Activated CD8-positive, alpha-beta T cell treated with anti-CD3 and anti-CD28 coated beads, Interleukin-2, amount 10 ng/mL, durations not matched to agents 7 days and 5 days (primary cell): ENCODE measurements at places on chromosomes 2 and 18. TPM values are rescaled to one million over a fixed set of nuclear protein-coding genes. Genes with fewer than 3 reads are reported as not detected.
A peak's percentile ranks its signal among the peaks of the same experiment; 100 is the strongest.

GRCh38 chr2:236517251-236518031 is 52.2 kb upstream of the ACKR3 start:
- no peak for DNase-seq

- DNase-seq: no peak
Observed at GRCh38 chr2:196012314-196012713, 56.3 kb downstream of the DNAH7 start.

DNA sequence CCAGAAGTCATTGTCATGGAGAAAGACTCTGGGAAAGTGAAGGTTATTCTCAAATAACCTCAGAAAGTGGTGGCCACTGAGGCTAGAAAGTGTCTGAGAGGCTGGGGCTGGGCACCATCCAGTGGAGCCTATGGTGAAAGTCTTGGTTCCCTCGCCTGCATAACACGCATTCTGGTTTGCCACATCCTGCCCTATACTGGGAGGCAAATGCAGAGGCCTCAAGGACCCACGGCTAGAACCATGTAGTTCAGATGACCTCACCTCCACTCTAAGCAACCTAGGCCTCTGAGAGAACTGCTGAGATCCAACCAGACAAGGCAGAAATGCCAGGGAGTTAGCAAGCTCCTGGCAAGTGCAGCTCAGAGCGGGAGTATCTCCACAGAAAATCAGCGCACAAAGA is 5.1 kb downstream of the ITGB6 start:
- DNase-seq: peak; percentile 76

GRCh38 chr2:12587729-12588522 is 128.8 kb upstream of the TRIB2 start:
- no peak for DNase-seq

Gene EIPR1
- 41.4 TPM for total RNA-seq
